ENCODE measurements at places on chromosomes 6 and 20. TPM values are rescaled to one million over a fixed set of nuclear protein-coding genes. Genes with fewer than 3 reads are reported as not detected.

The BPIFA1 gene
- total RNA-seq, result not detected

The C6orf132 gene
- 0.16 TPM for total RNA-seq

GRCh38 chr6:109793792-109794191 is 102.7 kb downstream of the FIG4 start:
- peak overlapping the region; percentile 57 for H3K27ac ChIP-seq
- no peak overlapping the region for H3K4me3 ChIP-seq
- DNase-seq, result no peak

DNA sequence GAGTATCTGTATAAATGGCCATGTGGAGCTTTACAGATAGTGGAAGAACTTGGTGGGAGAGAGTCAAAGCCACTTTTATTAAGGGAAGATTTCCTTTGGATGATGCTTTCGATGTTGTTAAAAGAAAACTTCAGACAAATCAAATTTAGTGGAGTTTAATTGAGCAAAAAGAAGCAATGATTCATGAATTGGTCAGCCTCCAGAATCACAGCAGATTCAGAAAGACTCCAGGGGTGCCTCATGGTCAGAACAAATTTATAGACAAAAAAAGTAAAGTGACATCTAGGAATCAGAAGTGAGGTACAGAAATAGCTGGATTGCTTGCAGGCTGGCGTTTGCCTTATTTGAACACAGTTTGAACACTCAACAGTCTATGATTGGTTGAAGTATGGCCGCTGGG is 5.3 kb upstream of the CGA start:
- H3K4me3 ChIP-seq, result no peak overlapping the region
- DNase-seq, result no peak
- H3K4me1 ChIP-seq, result no peaks in the 10 kb centered on the region
- H3K27ac ChIP-seq, result no peak overlapping the region
- no peaks in the 10 kb centered on the region for H3K36me3 ChIP-seq
- H3K27me3 ChIP-seq, result no peaks in the 10 kb centered on the region

- H3K27me3 ChIP-seq, result peaks cover 12% of the 10 kb centered on the region
- H3K4me1 ChIP-seq, result peaks cover 20% of the 10 kb centered on the region
- H3K36me3 ChIP-seq, result no peaks in the 10 kb centered on the region
- no peak for DNase-seq
- peak overlapping the region; percentile 50 for H3K27ac ChIP-seq
- H3K4me3 ChIP-seq, result peak overlapping the region; percentile 71
Measured at GRCh38 chr20:62642666-62643520, 590 bp downstream of the SLCO4A1 start.

GRCh38 chr20:56373942-56374341 is 15.2 kb downstream of the FAM210B start:
- no peak for DNase-seq
- H3K27me3 ChIP-seq, result no peaks in the 10 kb centered on the region
- no peaks in the 10 kb centered on the region for H3K36me3 ChIP-seq
